ENCODE measurements at places on chromosomes 7 and 10.

- no peak for DNase-seq
Observed at GRCh38 chr7:95027234-95027872, 120.0 kb downstream of the PPP1R9A start.

- no peak for DNase-seq
Observed at GRCh38 chr10:44439239-44439957, 54.5 kb upstream of the CXCL12 start.

DNA sequence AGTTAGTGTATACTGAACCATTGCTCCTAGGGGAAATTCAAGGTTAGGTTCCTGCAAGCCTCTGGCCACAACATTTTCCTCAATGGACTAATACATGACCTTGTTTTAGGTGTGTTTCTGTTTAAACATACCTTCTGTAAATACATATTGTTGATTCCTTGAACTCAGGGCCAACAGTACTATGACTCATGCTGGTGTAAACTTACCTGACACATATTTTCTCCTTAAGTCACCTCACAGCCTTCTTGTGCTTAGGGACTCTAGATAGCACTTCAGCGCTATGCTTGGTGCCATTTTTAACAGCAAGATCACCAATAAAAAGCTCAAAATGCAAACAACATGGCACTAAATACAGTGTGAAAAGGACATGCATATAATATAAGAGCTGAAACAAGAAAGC, 176.4 kb downstream of the TAX1BP1 start:
- no peak for DNase-seq

DNA sequence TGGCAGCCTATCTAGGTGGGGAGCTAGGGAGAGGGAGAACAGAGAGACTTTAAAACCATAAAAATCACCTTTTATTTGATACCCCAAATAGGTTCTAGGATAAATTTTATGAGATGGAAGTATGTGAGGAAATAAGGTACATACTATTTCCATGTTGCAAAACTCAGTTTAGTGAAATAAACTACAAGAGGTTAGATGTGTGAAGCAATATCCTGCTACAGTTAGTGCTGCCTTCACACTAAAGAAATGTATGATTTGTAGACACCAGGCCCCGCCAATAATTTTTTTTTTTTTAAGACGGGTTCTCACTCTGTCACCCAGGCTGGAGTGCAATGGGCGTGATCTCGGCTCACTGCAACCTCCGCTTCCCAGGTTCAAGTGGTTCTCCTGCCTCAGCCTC, 34.4 kb upstream of the RSBN1L start:
- DNase-seq = no peak

DNA sequence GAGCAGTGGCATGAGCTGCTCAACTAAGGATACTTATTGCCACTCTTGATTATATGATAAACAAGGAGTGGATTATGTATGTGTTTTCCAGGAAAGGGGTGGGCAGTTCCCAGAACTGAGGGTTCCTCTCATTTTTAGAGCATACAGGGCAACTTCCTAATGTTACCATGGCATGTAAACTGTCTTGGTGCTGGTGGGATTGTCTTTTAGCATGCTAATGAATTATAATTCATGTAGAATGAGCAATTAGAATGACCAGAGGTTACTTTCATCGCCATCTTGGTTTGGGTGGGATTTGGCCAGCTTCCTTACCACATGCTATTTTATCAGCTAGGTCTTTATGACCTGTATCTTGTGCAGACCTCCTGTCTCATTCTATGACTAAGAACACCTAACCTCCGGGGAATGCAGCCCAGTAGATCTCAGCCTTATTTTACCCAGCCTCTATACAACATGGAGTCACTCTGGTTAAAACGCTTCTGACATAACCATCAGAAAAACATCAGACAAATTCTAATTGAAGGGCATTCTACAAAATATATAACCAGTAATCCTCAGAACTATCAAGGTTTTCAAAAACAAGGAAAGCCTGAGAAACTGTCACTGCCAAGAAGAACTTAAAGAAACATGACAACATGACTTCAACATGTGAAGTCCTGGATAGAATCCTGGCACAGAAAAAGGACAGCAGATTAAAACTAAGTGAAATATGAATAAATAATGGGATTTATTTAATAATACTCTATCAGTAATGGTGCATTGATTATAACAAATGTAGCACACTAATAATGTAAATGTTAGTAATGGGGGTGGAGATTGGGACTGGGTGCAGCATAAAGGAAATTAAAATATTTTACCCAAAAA, 365.0 kb downstream of the SEMA3D start:
- no peak for DNase-seq

DNA sequence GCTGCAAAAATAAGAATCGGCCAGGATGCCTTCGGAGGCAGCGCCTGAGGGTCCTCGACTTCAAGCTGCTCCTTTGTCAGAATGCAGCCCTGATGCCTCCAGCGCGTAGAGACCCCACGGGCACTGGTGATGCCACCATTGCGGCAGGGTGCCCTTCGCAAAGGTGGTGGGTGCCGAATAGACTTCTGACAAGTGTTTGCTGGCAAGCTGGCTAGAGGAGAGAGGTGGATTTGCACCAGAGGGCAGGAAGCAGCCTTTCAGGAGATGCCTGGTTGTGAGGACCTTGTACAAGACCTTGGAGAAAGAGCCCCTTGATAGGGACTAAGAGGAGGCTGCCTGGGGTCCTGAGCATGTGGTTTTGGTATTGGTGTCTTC, 103.2 kb upstream of the PPIF start:
- no peak for DNase-seq

GRCh38 chr7:66344166-66344565, 139.0 kb downstream of the TPST1 start:
- DNase-seq = no peak

- DNase-seq = no peak
Observed at GRCh38 chr10:63464402-63465292, 1.1 kb downstream of the JMJD1C start.

GRCh38 chr7:19024261-19024660, 93.2 kb downstream of the TWIST1 start:
- no peak for DNase-seq

DNA sequence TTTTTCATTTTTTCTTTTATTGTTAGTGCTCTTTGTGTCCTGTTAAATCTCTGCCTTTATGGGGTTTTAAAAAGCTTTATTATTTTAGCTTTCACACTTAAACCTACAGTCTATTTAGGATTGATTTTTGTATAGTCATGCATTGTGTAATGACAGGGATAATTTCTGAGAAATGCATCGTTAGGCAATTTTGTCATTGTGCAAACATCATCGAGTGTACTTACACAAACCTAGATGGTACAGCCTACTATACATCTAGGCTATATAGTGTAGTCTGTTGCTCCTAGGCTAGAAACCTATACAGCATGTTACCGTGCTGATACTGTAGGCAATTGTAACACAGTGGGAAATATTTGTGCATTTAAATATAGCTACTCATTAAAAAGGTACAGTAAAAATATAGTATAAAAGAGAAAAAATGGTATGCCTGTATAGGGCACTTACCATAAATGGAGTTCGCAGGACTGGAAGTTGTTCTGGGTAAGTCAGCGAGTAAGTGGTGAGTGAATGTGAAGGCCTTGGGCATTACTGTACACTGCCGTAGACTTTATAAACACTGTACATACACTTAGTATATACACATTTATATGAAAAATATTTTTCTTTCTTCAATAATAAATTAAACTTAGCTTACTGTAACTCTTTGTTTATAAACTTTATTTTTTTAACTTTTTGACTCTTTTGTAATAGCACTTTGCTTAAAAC, 16.0 kb downstream of the UBE2D1 start:
- DNase-seq = no peak

GRCh38 chr7:156612930-156613329, 27.6 kb upstream of the RNF32 start:
- no peak for DNase-seq

DNA sequence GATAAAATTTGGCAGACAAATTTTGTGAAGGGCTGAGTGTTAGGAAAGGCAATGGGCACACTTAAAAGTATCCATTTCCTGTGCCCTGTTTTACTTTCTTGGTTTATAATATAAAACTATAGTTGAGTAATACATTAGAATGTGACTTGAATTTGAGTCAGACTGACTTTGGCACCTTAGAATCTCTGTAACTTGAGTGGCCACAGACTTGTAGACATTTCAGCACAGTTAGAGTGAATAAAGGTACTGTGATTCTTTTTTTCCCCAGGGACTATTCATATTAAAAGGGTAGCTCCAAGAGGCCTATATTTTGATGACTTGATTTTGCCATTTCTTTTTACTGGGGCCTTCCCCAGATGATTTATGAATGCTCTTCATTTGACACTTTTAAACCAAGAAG, 22.4 kb downstream of the GBF1 start:
- DNase-seq = no peak

DNA sequence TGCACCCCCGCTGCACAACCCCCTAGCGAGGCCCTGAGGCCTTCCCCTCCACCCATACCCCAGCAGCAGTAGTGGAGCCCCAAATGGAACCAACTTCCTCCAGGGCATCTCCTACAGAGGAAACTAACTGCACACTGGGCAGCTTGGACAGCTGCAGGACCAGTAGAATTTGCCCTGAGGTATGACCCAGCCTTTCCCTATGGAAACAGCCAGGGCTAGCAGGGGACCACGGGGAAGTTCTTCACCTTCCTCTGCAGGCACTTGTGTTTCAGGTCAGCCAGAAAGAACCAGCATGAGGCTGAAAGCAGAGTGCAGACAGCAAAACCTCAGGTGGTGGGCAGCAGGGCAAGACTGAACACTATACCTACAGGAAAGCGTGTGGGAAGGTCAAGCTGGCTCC, 5.7 kb upstream of the EEPD1 start:
- no peak for DNase-seq

- no peak for DNase-seq
Observed at GRCh38 chr7:81990395-81990794, 220.5 kb upstream of the HGF start.

- no peak for DNase-seq
Observed at GRCh38 chr10:75782463-75783248, 351.2 kb downstream of the LRMDA start.

All from NCI-H2081 (cell line).